ENCODE measurements at places on chromosomes 4 and X.

DNA sequence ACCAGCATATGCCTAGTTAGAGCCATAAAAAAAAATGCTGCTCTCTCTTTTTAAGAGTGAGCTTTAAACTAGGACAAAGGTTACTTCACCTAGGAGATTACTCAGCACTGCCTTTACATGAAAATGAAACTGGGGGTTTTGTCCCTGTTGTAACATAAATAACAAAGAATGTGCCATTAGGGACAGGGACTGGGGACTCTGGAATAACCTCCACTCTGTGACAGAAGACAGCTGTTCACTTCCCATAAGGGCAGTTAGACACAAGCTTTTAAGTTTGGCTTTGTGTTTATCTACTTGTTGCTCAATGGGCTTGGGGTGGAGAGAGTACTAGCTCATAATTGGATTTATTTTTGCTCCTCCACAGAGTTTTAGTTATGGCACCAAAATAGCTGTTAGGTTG is 11.9 kb downstream of the ENPEP start:
- peak; percentile 32 for DNase-seq

- DNase-seq, result no peak
Observed at GRCh38 chr4:126976850-126977632, 655.7 kb upstream of the INTU start.

DNA sequence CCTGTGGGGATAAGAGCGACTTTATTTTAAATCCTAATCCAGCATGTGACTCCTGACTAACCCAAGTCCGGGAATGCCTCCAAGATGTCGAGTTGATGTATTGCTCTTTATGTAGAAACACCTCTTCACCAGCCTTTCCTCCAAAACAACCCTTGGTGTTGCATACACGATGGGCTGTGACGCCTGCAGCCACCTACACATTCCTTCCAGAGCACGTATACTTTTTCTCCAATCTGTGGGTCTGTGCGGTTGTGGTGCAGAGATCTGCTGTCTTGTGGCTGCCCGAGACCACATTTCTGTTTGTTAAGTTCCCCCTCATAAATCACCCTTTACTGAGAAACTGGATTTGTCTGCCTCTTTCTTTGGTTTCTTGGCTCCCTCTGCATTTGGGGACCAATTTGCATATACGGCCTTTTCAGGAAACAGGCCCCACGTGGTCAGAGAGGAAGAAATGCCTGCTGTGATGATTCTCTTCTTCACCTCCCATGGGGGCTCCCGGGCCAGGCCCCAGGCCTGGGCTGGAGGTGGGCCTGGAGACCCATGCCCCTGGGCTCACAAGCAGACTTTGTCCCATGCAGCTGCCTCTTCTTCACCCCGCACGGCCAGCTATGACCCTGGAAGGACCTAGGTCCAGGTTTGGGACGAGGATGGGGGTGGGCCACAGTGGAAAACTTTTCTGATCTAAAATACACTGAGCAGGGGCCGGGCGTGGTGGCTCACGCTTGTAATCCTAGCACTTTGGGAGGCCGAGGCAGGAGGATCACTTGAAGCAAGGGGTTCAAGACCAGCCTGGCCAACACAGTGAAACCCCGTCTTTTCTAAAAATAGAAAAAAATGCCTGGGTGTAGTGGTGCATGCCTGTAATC is 21.4 kb upstream of the AFAP1 start:
- peak; percentile 90 for DNase-seq

GRCh38 chr4:140861359-140862176 is 105.4 kb upstream of the TBC1D9 start:
- DNase-seq, result peak; percentile 87

DNA sequence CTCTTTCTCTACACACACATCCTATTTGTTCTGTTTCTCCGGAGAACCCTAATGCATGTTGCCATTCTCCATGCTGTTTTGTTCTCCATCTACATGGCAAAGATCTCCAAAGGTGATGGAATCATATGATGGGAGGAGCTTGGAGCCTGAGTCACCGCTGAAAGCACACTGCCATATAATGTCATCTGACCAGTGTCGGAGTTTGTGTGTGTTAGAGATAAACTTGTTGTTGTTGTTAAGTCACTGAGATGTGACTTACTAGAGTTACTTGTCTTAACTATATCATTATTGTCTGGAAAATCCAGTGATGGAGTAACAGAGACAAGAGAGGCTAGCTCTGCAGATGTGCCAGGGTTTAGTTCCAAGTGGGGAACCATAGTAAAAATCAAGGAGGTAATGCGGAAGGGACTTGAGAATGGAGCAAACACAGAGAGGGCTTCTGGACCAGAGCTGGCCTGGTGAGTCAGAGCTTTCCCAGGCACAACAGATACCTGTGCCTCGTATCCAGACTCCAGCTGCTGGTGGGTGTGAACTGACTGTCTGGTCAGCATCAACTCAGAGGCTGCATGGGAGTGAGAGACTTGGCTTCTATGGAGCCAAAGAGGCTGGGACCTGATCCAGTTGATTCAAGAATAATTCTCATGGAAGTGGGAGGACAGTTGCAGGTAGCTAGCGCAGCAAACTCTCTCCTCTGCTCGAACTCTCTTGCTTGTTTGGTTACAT is 30.6 kb upstream of the CCKAR start:
- peak; percentile 33 for DNase-seq

- DNase-seq, result peak; percentile 33
Observed at GRCh38 chr4:185764876-185765275, 47.1 kb downstream of the SORBS2 start.

DNA sequence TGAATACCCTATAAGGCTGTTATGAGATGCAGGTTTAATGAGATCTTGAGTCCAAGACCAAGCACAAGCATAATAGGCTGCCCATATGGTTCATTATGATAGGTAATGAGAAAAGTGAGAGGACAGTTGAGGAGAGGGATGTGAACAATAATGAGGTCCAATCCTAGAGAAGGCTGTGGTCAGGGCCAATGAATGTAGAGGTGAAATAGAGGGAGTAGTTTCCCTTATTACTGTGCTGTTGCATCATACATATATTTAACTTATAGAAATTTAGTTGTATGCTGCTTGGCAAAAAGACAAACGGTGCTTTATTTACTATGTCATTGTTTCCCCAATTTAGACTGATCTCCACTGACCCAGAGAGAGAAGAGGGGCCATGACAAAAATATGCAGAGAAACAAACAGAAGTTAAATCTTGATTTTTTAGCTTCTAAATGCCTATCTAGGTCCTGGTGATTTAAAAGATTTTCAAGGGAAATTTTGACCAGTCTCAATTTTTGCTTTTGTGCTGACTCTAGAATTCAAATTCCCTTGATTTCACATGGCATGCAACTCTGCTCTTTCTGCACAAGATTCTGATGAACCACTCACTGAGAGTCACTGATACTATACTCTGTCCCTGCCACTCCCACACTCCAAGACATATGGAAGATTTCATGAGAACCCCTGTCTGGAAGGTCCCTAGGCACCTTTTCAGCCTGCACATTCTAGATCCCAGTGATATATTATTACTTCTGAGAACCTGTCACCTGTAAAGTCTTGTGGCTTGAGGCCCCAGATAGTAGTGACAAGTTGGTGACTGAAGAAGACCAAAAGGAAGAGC is 159.7 kb downstream of the VSIG4 start:
- DNase-seq, result no peak

- peak; percentile 42 for DNase-seq
Observed at GRCh38 chrX:10341309-10341708, 184.5 kb downstream of the CLCN4 start.

GRCh38 chrX:132292793-132293192 is 73.5 kb upstream of the RAP2C start:
- peak; percentile 58 for DNase-seq

DNA sequence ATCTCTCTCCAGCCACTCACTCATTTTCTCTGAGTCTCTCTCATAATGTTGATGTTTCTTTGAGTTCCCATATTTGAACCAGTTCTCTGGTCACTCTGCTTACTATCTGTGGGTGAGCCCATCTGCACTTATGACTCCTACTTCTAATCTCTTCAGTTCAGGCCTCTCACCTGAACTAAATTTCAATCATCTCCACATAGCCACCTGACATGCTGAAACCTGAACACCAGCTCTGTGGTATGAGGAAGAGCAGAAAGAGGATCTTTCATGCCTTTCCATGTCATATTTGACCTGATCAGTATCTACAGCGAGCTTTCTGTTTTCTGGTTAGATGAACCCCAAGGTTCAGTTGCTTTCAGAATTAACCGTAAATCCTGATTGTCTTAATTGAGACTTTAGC is 122.2 kb upstream of the ESX1 start:
- peak; percentile 37 for DNase-seq

- no peak for DNase-seq
Observed at GRCh38 chr4:153759407-153760316, at the start of gene RNF175. Gene RNF175 (minus strand): TSS chr4:153760024. CDS start chr4:153759862, 162 bp downstream.

DNA sequence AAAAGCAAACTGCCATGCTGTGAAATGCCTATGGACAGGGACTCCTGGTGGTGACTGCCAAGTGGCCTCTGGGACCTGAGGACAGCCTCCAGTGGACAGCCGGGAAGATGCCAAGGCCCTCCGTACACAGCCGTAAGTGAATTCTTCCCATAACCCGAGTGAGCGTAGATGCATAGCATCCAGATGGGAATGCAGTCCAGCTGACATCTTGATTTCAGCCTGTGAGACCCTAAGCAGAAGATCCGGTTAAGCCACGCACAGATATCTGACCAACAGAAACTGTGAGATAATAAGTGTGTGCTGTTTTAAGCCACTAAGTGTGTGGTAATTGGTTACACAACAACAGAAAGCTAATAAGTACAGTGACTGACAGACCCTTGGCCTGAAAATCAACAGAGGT is 55.9 kb downstream of the TMEM156 start:
- DNase-seq, result no peak

GRCh38 chr4:15250021-15250441 is 177.8 kb upstream of the C1QTNF7 start:
- no peak for DNase-seq

- DNase-seq, result no peak
Observed at GRCh38 chr4:157576671-157577217, 356.2 kb downstream of the GRIA2 start.

GRCh38 chr4:160352637-160353036 is 1249.8 kb downstream of the RAPGEF2 start:
- DNase-seq, result no peak

DNA sequence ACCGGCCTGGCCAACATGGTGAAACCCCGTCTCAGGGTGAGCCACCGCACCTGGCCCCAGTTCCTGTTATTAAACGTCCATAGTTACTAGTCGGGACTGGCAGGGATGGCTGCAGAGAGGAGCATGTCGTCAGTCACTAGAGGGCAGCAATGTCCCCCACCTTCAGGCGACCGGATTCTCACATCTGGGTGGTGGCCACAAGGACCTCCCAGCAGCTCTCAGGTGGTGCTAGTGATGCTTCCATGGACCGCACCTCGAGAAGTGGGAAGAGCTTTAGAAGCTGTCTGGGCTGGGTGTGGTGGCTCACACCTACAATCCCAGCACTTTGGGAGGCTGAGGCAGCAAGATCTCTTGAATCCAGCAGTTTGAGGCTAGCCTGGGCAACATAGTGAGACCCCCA is 13.3 kb upstream of the IL3RA start:
- no peak for DNase-seq

DNA sequence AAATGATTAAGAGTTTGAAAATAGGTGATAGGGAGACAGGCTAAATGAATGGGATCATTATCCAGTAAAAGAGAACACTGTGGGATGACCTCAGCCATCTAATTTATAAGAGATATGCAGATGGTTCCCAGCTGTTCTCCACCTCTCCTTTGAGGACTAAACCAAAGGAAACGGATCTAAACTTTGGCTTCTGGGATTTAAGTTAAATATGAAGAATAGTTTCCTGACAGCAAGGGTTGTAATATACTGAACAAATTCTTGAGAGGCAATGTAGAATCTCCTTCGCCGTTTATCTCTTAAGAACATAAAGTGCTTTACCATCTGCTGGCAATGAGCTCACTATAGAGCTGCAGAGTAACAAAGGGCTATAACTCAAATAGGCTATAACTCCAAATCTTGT is 35.4 kb upstream of the HPGDS start:
- DNase-seq, result no peak

DNA sequence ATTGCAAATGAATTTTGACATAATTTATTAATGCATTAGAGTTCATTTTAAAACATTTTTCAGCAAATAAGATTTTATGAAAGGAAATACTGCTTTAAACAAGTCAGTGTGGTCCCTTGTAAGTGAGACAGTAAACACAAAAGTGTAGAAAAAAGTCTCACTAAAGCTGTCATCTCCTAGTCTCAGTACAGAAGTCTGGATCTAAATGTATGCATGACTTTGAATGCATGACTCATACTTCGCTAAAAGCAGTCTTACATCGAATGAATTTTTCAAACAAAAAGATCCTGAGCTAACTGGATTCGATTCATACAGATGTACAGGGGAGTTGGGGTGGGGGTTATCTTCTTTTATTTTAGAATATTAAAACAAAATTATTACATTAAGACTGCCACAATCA is 207.4 kb upstream of the VCX start:
- DNase-seq, result no peak

DNA sequence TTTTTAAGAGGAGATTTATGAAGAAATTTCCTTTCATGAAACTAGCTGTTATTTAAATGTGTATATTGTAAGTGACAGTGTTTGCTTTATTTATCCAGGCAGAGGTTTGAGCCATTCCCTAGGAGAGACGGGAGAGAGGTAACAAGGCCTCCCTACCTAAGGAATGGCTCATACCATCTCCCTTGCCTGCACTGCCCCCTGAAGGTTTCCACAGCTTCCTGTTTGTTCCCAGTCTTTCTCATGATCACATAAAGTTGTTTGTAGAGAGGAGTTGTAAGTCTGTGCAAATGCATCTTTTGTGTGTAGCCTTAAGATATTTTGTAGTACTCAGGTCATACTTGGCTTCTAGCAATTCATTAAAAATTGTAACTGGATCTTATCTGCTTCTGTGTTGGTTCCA is 1504.5 kb upstream of the PCDH10 start:
- peak; percentile 79 for DNase-seq

DNA sequence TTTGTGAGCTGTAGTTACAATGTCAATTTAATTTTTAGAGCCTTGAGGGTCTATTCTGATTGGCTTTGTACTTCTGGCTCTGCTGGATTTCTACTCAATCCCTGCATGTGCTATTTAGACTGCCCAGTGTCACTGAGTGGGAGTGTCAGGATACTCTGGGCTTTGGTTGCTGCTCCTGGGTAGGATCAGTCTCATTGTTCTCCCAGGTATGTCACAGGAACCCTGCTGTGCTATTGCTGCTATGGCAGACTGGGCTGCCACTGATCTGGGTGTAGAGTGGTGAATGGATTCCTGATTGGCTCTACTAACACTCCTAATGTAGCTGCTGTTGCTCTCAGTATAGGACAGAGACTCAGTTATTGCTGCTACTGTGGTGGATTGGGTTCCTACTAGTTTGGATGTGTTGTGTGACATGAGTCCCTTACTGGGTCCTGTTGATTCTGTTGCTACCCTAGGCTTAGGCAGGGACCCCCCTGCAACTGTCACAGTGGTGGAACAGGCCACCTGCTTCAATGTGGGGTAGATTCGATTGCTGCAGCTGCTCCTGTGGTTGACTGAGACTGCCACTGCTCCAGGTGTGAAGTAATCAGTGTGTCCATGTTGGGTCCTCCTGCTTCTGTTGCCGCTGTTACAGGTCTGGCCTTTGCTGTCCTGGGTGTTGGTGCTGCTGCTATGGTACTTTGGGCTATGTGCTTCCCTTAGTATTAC is 707.8 kb upstream of the AMOT start:
- no peak for DNase-seq

Data from epithelial cell of esophagus (primary cell).